ENCODE measurements at places on chromosomes 1 and 21. TPM values are rescaled to one million over a fixed set of nuclear protein-coding genes. Genes with fewer than 3 reads are reported as not detected.

Gene NPPA
- 33,608 TPM for total RNA-seq

Gene OR14K1
- total RNA-seq = not detected

Gene FASLG
- total RNA-seq = 0.29 TPM

Gene GAS5
- total RNA-seq = 69.3 TPM

Gene KRTAP19-6
- total RNA-seq = not detected

Gene SLC45A3
- total RNA-seq = 3.6 TPM

Gene SMPDL3B
- 0.48 TPM for total RNA-seq

DNA sequence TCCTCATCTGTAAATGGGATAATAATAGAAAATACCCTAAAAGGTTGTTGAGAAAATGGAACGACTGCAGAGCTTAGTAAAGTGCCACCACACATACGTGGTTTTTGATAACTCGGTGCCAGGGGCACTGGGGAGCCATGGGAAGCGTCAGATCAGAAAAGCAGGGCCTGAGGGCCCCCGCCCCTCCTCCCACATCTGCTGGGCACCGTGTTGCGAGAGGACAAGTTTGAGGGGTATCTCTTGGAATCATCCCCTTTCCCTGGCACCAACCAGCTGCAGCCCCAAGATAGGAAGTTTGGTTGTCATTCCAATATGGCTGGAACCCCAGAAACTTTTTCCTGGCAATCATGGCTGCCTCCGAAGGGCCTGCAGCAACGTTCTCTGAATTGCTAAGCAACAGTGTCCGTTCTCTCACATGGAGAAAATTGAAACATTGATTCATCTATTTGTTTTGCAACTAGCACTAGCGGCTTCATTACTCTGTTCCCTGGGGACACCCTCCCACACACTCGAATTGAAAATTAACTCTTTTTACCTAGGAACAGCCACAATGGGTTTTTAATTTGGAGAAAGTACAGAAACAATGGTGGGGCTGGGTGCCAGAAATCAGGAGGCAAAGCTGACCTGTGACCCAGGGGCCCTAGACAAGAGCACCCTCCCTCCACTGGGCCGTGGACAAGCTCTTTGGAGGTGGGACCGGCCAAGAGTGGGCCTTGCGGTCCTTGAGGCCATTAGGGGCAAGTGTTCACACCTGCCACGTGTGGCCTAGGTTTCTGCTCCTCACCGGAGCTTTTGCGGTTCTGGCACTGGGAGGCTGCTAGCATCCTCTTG is 190.0 kb upstream of the VAMP3 start:
- DNase-seq = peak; percentile 37

- no peak for DNase-seq
These were observed 22.9 kb downstream of the ELAPOR1 start for GRCh38 chr1:109136766-109137165.

GRCh38 chr1:29471487-29472313 is 235.4 kb downstream of the PTPRU start:
- no peak for DNase-seq

DNA sequence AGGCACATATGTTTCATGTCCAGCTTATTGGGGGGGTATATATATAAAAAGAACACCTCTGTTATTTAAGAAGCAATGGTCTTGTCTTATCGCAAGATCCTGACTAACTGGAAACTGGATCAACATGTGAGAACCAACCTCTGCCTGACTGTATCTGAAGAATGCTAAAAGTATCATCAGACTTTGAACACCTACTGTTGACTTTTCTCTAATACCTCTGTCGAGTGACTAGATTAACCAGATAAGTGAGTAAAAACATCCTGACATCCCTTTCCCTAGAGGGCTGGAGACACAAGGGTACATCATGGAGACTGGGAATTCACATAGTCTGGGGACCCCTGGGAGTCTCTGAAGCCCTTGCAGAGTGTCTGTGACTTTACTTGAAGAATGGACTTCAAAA is 26.3 kb upstream of the PIGC start:
- no peak for DNase-seq

DNA sequence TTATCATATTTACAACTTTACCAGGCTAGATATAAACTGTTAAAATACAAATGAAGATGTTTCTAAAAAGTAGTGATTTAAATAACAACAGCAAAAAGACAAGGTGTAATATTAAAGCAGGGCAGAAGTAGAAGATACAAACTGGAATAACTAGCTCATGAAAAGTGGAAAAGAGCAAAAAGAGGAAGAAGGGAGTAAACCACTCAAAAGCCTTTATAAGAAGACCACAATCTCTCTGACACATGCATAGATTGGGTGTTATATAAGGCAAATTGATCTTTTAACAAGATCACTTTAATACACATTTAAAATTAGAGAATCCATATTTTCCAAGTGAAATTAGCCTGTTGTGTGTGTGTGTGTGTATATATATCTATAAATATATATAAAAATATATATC is 5.0 kb downstream of the DENND1B start:
- no peak for DNase-seq

DNA sequence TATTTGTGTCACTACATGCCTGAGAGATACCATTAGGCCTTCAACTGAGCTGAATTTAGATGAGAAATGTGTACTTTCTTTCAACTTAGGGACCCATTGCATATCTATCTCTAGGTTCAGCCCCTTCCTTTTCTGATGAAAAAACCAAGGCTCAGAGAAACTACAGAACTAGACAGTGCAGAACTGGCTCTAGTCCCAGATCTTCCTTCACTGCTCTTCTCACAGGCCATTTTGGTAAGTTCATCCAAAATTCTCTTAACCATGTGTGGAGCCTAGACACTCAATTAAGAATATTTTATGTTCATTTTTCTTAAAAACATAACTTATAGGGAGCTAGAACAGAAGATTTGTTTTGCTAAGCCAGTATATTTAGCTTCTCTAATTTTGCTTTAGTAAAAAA is 128.9 kb downstream of the ASTN1 start:
- no peak for DNase-seq

GRCh38 chr1:40421431-40422384 is 28.6 kb upstream of the ZFP69B start:
- DNase-seq = peak; percentile 56

DNA sequence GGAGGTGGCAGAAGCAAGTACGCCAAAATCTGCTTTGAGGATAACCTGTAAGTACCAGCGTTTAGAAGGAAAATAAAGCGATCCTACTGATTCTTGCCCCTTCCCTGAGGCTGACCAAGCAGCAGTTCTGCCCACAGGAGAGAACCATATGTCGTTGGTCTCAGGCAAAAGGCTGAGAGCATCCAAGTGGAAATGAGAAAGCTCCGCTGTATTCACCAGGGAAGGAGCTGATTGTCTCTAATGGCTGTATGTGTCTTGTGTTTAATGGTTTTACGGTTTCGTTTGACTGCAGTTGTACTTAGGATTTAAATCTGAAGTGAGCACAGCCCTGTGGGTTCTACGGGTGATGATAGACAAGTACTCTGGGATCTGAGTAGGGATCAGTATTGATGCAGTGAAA is 21.9 kb downstream of the FAM3B start:
- DNase-seq = no peak

- no peak for DNase-seq
These were observed 8.4 kb downstream of the ENO1 start for GRCh38 chr1:8870103-8870502.

DNA sequence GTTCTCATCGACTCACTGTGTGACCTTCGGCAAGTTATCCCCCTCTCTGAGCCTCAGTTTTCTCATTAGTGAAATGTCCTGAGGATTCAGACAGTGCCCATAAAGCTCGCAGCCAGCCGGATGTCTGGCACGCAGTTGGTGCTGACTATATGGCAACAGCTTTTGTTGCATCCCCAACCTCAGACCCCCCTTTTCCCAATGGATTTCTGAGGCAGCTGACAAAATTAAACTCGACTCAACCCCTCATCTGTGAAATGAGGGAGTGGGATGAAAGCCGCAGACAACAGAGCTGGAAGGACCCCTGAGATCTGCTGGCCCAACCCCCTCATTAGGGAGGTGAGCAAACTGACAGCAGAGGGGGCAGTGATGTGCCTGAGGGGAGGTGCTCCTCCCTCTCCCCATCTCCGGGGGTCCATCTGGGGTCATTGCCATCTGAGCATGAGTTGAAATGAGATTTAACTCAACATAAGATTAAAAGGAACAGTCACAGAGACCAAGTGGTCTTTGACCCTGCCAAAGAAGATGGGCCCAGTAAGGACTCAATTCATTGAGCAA is 40.4 kb downstream of the NKAIN1 start:
- no peak for DNase-seq

DNA sequence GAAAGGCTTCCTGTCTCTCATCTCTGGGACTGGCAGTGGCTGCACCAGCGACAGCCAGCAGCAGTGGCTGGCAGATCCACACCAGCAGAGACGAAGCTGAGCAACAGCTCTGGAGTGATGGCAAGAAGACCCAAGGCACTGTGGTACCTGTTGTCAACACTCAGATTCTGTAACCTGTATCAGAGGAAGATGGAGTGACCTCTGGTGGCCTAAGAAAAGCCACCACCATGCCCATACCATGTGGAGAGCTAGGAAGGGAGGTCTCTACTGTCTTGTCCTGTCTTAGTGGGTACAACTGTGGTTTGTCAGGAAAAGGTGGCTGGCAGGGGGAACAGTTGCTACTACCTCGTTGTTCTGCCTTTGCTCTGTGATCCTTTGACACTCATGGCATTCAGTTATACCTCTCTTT is 22.5 kb upstream of the RHBDL2 start:
- DNase-seq = no peak

DNA sequence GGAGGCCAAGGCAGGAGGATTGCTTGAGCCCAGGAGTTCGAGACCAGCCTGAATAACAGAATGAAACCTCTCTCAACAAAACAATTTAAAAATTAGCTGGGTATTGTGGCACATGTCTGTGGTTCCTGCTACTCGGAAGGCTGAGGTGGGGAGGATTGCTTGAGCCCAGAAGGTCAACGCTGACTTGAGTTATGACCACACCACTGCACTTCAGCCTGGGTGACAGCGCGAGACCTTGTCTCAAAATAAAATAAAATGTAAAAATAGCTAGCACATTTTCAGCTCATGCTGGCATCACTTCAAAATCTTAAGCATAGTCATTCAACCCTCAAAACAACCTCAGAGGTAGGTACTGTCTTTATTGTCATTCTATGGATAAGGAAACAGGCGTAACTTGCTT is 6.4 kb downstream of the JAK1 start:
- DNase-seq = no peak

DNA sequence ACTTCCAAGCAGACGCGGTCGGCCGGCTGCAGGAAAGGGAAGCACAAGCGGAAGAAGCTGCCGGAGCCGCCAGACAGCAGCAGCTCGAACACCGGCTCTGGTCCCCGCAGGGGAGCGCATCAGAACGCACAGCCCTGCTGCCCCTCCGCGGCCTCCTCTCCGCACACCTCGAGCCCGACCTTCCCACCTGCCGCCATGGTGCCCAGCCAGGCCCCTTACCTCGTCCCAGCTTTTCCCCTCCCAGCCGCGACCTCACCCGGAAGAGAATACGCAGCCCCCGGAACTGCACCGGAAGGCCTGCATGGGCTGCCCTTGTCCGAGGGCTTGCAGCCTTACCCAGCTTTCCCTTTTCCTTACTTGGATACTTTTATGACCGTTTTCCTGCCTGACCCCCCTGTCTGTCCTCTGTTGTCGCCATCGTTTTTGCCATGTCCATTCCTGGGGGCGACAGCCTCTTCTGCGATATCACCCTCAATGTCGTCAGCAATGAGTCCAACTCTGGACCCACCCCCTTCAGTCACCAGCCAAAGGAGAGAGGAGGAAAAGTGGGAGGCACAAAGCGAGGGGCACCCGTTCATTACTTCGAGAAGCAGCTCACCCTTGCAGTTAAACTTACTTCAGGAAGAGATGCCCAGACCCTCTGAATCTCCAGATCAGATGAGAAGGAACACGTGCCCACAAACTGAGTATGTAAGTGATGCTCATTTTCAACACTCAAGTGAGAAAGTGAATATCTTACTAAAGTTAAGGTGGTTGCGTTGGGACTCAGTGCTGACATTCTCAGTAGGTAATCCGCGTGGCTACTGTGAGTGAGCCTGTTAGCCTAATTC is 25.5 kb downstream of the UTS2 start:
- peak; percentile 52 for DNase-seq

DNA sequence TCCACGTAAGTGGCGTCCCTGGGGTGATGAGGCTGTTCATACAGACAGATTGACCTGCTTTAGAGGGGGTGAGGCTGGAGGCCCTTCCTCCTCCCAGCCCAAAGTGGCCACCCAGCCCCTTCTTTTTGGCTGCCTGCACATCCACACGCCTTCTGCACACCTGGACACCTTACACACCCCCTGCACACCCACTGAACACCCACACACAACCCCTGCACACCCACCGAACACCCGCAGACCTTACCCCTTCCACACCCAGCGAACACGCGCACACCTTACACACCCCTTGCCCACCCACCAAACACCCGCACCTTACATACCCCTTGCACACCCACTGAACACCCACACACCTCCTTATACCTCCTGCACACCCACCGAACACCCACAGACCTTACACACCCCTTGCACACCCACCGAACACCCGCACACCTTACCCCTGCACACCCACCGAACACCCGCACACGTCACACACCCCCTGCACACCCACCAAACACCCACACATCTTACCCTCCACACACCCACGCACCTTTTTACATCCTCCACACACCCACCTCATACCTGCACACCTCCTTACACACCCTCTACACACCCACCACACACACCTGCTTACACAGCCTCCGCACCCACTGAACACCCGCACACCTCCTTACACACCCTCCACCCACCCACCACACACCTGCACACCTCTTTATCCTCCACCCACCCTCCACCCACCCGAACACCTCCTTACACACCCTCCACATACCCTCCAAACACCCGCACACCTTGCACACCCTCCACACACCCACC is 37.7 kb downstream of the COQ8A start:
- no peak for DNase-seq

GRCh38 chr1:21574466-21575151 is 65.4 kb downstream of the ALPL start:
- DNase-seq = peak; percentile 88

GRCh38 chr1:230746617-230747016 is 571 bp upstream of the CAPN9 start:
- DNase-seq = no peak
